Inflammatory macrophage treated with lipopolysaccharide for 1 hour (primary cell): ENCODE measurements at places on chromosomes 2 and 18.

DNA sequence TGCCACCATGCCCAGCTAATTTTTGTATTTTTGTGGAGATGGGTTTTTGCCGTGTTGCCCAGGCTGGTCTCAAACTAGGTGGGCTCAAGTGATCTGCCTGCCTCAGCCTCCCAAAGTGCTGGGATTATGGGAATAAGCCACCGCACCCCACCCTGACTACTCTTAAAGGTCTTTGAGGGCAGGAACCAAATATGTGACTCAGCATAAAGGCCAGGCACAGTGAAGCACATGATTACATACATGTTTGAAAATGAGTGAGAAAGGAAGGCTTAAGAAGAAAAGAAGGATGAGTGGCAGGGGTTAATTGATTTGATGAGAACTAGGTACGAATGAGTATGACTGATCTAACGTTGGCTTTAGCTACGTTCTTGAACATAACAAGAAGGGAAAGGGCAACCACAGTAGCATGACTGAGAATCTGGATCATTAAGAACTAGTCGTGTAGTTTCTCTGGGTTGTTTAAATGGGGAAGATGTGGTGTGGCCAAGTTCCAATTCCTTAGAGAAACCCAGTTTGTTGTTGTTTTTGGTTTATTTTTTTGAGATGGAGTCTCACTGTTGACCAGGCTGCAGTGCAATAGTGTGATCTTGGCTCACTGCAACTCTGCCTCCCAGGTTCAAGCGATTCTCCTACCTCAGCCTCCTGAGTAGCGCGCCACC lies 6.8 kb downstream of the RESP18 start:
- DNase-seq: no peak

- peak; percentile 2 for DNase-seq
These were observed 515.8 kb downstream of the GALR1 start for GRCh38 chr18:77765468-77765867.

- DNase-seq: no peak
These were observed 157.8 kb downstream of the COPS8 start for GRCh38 chr2:237243487-237243886.

DNA sequence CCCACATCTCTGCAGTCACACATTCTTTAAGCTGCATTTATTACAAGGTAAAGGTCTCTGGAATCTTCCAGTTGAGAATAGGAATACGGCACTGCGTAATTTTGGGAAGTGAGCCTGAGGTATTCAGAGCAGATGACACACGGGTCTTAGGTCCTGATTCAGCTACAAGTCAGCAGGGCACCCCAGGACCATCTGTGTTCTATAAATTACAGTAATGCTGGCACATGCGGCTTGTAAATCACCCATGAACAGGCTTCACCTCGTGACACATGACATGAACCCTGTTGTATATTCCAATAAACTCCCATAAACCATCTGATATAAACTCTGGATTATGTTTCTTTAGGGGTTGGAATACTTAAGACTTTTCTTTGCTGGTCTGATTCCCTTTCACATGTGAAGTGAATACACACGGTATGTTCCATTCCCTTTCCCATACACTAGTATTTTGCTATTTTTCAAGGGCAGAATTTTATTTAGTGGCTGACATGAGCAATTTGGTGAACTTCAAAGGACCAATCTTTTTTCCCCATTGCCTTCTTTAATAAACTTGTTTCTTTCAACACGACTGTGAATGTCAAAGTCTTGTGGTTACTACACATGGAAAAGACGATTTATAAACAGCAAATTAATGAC lies 298.6 kb downstream of the MEIS1 start:
- DNase-seq: no peak
